GM12891 (cell line): ENCODE measurements at places on chromosomes 5 and 9.

- DNase-seq, result no peak
Measured at GRCh38 chr5:73499756-73500155, 1.5 kb downstream of the BTF3 start.

- DNase-seq, result no peak
Measured at GRCh38 chr5:14172149-14172795, 29.1 kb downstream of the TRIO start.

DNA sequence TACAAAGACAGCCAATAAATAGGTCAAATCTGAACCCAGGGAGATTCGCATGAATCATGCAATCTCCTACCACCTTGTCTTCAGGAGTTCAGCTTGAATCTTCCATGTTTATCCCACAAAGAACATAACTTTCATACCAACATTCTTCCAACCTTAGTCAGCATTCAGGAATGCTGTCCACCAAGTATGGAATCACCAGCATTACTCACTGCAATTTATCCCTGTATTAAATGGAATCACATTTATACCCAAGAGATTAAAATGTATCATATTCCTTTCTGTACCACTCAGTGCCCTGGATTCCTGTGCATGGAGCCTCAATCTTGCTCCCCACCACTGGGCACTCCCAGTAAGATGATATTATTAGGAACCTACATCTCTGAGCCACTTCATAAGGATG, 162.6 kb downstream of the GLIS3 start:
- no peak for DNase-seq

DNA sequence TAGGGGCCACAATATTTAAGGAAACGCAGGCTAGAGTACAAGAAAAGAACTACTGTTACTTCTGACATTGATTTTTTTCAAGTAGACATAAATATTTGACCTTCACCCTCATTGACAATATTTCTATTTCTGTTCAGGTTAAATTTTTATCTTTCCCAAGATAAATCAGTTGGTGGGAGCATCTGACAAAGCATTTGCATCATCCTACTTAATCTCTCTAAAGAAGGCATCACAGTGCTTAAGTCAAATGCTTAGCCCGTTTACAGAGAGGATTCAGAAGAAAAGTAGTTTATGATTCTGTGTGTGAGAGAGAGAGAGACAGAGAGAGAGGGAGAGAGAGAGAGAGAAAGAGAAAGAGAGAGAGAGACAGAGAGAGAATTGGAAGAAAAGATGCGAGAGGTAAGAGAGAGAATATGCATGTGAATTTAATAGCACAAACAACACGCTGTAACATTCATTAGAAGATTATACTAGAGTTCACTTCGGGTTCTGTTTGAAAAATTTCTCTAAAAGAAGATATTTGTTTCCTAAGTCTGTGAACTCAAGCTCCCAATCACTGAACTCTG, 1093.3 kb upstream of the CDH6 start:
- DNase-seq, result no peak

DNA sequence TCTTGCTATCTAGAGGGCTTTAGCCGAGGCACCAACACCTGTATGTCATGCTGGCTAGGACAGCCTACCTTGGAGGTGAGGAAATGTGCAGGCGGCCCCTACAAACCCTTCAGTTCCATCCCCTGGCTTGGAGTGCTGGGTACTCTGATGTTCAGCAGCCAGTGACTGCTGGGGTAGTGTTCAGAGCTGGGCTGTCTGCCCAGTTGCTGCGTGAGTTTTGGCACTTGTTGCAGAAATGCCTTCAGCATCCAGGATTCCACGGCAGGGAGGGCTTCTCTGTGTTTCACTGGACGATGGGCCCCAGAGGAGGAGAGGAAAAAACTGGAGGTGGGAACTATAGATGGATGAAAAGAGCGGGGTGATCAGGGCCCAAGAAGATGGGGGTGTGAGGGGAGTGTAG, 10.4 kb downstream of the SWI5 start:
- no peak for DNase-seq

DNA sequence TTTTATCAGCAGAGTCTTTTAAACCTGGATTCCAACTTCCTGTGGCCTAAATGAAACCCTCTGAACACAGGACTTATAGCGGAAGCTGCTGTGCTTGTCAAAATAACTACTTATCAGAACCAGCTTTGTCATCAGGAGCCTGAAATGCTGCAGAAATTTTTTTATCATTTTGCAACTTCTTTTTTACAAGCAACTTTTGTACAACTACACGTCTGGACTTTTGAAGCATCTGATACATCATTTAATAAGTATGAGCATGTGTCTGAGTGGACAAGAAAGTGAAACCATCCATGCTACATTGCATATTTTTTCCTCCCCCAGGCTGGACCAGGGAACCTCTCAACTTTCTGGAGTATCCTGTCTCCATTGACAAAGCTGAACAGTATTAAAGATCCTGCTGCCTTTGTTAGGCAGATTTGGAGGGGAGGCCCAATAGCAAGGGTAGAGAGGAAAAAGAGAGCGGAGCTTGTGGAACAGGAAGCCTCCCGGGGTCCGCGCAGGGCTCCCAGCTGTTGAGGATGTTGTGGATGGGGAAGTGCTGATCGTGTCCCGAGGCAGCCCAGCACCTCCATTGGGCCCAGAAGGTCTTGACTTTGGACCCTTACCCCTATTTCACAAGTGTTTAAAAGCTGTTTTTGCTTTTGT, 196.6 kb downstream of the MSX2 start:
- no peak for DNase-seq

DNA sequence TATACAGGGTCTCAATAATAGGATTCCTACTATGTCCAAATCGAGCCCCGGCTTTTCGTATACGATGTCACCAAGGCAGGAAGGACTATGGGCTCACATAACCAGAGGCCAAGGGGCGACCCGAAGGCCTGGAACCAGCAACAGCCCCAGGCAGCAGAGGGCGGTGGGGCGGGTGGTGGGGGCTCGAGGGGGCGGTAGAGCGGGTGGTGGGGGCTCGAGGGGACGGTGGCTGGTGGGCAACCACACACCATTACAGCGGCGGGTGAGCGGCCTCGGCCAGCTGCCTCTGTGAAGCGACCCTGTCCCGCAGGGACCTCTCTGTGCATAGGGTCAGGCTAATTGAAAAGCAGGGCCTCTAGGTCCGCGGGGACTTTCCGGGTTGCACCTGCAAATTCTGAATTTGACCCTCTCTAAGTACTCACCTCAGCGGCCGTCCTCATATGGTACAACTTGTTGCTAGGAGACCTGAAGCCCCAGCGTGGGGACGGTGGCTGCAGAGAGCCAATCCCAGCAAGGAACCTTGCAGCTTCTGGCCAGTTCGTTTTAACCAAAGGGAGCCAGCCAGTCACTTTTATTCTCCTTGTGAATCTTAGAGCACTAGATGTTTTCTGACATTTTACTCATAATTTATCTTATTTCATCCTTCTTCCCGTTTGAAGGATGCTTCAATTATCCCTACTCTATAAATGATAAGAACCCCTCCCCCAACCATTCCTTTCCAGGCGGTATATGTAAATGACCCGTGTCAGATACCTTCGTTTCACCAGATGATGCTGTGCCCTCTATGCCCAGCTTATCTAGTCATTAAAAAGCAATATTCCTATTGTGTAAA, at the start of gene NME5:
Gene NME5, minus strand, starts transcription at position 480 of the 832 bp plus-strand sequence. CDS start 648 bp downstream, outside the sequence.
- peak; percentile 56 for DNase-seq

DNA sequence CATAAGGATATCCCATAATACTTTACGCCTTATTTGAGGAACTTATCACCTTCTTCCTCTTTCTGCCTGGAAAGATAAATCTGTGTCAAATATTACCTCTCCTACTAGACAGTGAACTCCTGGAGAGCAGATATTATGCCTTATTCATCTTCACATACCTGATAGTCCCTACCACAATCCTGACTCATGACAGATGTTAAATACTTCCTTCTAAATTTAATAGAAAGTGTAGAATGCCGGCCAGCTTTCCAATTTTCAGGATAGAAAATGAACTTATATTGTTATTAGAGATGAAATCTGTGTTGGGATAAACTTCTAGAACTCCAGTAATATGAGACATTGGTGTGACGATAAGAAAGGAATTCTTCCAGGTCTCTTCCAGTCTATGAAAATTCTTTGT, 89.0 kb downstream of the GCNT4 start:
- no peak for DNase-seq

- DNase-seq, result no peak
Measured at GRCh38 chr5:1392801-1393565, 48.1 kb upstream of the CLPTM1L start.

DNA sequence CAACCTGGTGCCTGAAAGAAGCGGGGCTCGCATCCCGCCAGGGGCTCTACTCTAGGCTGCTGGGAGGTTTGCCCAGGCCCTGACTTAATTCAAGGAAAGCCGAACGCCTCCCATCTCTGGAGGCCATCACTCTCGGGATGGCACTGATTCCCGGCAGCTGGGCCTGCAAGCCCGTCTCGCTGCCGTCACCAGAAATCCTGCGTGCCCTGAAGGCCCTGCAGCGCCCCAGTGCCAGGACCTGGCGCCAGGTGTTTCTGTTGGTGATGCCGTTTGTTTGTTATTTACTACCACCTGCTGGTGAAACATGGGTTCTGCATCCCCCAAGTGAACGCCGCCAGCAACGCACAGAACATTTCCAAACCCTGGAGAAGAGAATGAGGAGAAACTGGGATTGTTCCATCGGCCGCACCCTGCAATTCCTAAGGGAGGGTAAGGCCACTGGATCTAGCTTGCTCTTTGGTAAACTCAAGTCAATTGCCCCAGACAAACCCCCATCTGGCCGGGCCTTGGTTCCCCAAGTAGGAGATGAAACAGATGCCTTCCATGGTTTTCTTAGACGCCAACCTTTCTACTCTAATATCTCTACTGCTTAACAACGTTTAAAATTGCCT, 77.9 kb downstream of the AK8 start:
- peak; percentile 66 for DNase-seq

GRCh38 chr5:17217493-17218352, at the start of gene BASP1:
BASP1 (plus strand) TSS chr5:17217631; CDS start chr5:17275217, 57,586 bp downstream.
- DNase-seq, result peak; percentile 64

GRCh38 chr9:34830068-34830467, 120.1 kb upstream of the CCL21 start:
- no peak for DNase-seq

DNA sequence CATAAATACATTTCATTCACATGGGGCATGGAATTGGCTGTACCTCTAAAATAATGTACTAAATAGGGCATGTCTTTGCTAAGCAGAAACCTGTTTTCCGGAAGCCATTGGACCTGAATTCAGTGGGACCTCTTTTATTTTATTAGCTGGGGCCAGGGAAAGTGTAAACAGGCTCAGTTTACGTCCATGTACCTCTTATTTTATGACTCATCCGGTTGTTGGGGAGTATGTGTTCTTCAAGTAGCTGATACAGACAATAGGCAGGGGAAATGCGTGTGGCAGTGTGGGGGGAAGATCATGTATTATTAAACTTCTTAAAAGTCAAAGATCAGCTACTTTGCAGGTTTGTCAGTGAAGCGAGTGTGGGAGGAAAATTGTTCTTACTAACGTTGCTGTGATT, 1.4 kb upstream of the GDNF start:
- DNase-seq, result no peak

DNA sequence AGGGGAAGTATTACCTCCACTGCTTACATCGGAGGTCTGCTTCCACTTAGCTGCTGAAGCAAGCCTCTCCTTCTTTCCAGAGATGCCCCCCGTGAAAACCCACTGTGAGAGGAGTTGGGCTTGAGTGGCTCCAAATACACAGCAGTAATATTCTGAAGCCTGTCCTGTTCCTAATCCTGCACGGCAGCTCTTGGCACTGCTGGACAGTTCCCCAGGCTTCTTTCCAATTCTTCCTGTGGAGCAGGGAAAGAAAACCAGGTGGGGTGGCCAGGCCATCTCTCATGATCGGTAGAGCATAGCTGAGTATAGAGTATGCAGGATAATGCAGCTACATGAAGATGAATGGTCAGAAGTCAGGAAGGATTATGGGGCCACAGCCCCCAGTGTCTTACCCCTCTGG, 335.3 kb downstream of the MARCHF11 start:
- DNase-seq, result no peak

DNA sequence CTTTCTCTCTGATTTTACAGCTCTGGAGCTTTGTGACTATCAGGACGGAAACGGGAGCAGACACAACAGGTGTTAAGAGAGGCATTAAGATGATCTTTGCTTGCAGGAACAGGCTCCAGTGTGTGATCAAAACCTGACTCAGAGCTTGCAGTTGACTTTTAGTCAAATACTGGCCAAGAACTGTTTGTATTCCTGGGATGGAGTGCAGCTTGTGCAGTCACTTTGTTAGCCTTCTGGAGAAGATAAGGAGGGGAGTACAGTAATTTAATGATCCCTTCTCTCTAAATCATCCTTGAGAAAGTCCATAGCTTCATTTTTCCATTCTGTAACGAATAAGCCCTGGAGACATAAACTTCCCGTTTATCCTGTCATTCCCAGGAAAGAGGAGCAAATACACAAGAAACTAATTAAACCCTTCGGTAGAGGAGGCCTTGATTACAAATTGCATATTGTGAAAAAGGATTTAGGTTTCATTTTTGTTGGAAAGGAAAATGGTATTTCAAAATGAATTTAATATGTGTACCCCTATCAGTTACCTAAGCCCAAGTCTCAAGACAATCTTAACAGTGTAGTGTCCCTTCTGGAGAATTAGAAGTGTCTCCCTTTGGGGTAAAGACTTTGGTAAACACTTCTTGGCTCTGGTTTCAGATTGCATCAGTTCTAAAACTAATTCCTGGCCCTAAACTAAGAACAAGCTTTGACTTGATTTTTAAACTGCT, 3.1 kb upstream of the STOM start:
- no peak for DNase-seq

GRCh38 chr5:55173687-55174230, 782 bp upstream of the CDC20B start:
- DNase-seq, result no peak

GRCh38 chr5:567664-568060, 43.4 kb upstream of the SLC9A3 start:
- no peak for DNase-seq

- no peak for DNase-seq
Measured at GRCh38 chr5:9562141-9562540, 16.3 kb upstream of the SEMA5A start.

DNA sequence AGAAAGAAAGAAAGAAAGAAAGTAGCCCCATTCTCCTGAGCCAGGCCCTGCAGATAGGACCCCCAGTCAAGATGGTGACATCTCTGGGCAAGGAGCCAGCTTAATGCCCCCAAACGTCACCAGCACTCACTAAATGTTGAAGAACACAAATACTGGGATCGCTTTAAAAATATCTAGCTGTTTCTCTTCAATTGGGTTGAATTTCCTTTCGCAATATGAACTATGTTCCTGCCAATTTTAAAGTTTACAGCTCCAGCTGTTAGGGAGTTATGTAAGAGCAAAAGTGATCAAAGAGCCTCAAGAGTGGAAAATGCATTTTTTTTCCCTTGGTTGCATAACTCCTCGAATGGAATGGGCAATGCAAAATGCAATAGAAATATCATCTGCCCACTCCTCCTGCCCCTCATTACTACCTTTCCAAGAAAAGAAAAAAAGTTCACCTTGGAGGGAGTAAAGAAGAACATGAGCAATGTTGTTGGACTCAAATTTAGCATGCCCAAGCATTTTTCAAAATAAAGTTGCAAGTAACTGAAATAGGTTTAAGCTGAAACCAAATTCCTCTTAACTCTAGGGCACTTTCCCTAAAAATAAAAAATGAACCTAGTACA, 244.2 kb upstream of the PIK3R1 start:
- DNase-seq, result no peak

DNA sequence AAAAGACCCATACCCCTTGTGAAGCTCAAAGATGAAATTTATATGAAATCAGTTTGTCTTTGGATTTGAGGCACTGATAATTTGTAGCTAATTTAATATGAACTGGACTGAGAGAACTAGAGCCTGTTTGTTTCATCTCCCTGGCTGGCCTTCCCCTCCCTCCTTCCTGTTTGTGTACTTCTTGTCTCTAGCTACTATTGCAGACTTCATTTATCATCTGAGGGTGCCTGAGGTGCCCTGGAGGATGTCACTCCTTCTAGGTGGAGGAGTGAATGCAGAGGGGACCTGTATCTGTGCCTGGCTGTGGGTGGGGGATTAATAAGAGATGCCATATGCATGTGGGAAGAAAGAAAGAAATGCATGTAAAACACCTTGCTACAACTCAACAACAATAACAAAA, 22.2 kb upstream of the GNPDA1 start:
- no peak for DNase-seq
